ENCODE measurements at places on chromosomes 6 and 20.

DNA sequence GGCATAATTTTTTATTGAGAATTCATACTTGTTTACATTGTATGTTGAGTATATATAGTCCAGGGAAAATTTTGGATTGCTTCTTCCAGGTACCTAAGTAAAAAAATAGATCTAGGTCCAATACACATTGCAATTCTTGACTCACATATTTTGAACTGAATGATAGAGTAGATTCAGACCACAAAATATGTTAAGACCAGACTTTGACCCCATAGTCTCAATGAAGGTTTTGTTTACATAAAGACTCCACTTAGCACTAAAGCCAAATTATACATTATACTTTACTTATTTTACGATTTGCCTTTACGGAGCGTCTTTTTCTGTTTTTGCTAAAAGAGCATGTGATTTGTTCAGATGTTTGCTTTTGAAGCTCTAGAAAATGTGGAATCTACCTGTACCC is 144.1 kb upstream of the PTCHD4 start:
- H3K27ac ChIP-seq = no peak overlapping the region
- H3K36me3 ChIP-seq = no peaks in the 10 kb centered on the region
- no peak for DNase-seq
- H3K4me1 ChIP-seq = no peaks in the 10 kb centered on the region

GRCh38 chr6:6901205-6901719 is 206.5 kb upstream of the RREB1 start:
- H3K27ac ChIP-seq = no peak overlapping the region
- peaks cover 3% of the 10 kb centered on the region for H3K4me1 ChIP-seq
- H3K4me3 ChIP-seq = no peak overlapping the region
- H3K36me3 ChIP-seq = no peaks in the 10 kb centered on the region
- no peaks in the 10 kb centered on the region for H3K27me3 ChIP-seq

DNA sequence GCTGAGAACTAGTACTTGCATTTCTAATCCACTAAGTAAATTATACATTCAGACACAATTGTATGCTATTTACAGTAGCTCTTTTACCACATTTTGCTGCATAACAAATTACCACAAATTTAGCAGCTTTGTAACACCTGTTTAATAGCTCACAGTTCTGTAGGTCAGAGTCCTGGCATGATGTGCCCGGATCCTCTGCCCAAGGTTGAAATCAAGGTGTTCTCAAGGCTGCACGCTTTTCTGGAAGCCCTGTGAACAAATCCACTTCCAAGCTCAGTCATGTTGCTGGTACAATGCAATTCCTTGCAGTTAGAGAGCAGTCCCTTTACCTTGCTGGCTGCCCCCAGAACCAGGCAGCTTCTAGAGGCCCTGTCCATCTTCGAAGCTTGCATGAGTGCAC is 716.0 kb downstream of the HACE1 start:
- H3K4me3 ChIP-seq = no peak overlapping the region
- H3K27me3 ChIP-seq = no peaks in the 10 kb centered on the region
- no peaks in the 10 kb centered on the region for H3K36me3 ChIP-seq
- H3K27ac ChIP-seq = no peak overlapping the region
- no peak for DNase-seq

DNA sequence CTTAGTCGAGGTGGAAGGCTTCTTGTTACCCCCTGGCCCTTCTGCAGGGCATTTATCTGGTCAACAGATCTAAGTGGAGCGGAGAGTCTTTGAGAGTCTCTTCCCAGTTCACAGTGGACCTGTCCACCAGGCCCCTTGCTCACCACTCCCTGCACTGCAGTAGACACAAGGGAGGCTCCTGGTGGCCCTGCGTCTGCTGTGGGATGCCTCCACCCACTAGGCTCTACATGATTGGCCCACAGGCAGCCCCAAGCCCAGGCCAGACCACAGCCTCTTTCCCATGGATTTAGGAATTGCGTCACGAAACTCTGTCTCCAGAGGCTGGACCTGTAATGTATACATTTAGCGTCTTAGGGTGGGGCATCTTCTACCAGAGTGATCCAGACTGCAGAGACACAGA is 28.4 kb downstream of the TBC1D7 start:
- H3K4me1 ChIP-seq = 0 out of 2 replicates have a peak, but pooled peaks cover under 1% of the 10 kb centered on the region
- peaks cover 12% of the 10 kb centered on the region for H3K36me3 ChIP-seq
- H3K27ac ChIP-seq = no peak overlapping the region
- H3K4me3 ChIP-seq = no peak overlapping the region
- H3K27me3 ChIP-seq = no peaks in the 10 kb centered on the region
- no peak for DNase-seq

- no peak overlapping the region for H3K4me3 ChIP-seq
- no peak overlapping the region for H3K27ac ChIP-seq
- H3K36me3 ChIP-seq = no peaks in the 10 kb centered on the region
- no peaks in the 10 kb centered on the region for H3K4me1 ChIP-seq
Observed at GRCh38 chr6:56072856-56073255, 174.5 kb downstream of the COL21A1 start.

GRCh38 chr20:3296261-3297078 is 57.5 kb upstream of the SLC4A11 start:
- no peaks in the 10 kb centered on the region for H3K27me3 ChIP-seq
- no peak for DNase-seq
- H3K4me1 ChIP-seq = no peaks in the 10 kb centered on the region
- H3K4me3 ChIP-seq = no peak overlapping the region
- no peak overlapping the region for H3K27ac ChIP-seq
